ENCODE measurements at places on chromosomes 13 and 19.

- DNase-seq, result no peak
These were observed 17.7 kb upstream of the WASF3 start for GRCh38 chr13:26539738-26540292.

DNA sequence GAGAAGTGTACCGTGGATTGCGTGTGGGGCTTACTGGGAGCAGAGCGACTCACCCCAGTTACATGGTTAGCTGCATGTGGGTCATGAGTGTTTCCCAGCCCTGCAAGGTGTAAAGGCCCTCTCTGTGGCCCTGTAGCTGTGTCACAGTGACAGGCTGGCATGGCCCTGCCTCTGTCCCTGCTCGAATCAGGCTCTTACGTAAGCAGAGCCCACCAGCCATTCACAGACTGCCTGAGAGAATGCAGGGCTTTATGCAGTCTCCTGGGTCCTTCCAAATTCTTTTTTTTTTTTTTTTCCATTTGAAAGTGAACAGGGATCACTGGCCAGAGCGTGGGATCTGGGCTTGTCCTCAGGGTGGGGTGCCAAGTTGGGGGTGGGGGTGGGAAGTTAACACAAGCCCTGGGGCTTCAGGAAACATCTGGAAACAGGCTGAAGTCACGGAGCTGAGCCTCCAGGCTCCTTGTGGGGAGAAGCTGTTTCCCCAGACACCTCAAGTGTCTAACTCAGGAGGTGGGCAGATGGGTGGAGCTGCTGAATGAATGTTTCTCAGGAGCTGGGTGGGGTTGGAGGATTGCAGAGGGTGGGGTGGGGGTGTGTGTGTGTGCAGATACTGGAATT, 13.4 kb downstream of the TECR start:
- DNase-seq, result no peak

GRCh38 chr13:59710996-59711701, 452.6 kb downstream of the DIAPH3 start:
- DNase-seq, result no peak

GRCh38 chr19:18665771-18666202, 17.7 kb upstream of the CRTC1 start:
- DNase-seq, result no peak

- DNase-seq, result no peak
These were observed 1.4 kb upstream of the CLDND2 start for GRCh38 chr19:51370230-51370629.

DNA sequence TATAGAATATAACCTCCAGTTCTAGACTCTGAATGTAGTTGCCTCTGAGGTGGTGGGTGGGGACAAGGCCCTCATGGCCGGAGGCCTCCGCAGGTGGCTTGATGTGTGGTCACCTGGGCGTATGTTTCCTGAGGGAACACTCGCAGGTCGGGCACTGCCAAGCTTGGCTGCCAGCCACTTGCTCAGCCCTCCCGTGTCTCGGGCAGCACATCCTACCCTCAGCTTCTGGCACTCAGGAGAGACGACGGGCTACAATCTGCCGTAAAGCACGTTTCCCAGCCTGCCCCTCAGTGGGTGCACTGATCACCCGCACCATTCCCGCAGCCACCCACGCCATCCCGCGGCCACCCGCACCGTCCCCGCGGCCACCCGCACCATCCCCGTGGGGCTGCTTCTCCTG, 15.2 kb downstream of the THOP1 start:
- DNase-seq, result no peak

DNA sequence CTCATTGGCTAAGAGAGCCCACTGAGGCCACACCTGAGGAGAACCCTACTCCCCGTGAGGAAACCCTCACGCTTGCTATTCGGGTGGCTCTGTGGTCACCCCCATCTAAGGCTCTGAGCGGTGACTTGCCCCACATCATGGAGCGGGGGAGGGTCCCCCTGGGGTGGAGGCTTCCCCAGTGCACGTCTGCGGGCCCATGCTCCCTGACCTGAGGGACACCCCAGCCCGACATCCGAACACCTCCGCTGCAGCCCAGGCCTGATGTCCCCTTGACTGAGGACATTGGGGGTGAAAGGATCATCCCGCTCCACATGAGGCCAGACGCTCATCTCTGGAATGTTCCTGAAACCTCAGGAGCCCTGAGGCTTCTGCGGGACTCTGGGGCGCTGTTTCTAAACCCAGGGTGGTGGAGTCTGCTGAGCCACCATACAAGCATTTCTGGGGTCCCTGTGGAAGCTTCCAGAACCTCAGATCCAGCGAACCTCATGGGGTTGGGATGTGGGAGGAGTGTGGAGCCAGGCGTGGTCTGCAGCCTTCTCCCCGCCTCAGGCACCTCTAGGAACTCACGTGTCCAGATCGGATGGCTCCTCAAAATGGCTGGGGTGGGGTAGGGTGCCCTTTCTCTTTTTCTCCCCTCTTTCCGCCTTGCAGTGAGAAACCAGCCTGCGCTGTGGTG, 19.9 kb downstream of the TMED1 start:
- no peak for DNase-seq

GRCh38 chr13:113005076-113005865, 36.3 kb downstream of the MCF2L start:
- DNase-seq, result no peak

DNA sequence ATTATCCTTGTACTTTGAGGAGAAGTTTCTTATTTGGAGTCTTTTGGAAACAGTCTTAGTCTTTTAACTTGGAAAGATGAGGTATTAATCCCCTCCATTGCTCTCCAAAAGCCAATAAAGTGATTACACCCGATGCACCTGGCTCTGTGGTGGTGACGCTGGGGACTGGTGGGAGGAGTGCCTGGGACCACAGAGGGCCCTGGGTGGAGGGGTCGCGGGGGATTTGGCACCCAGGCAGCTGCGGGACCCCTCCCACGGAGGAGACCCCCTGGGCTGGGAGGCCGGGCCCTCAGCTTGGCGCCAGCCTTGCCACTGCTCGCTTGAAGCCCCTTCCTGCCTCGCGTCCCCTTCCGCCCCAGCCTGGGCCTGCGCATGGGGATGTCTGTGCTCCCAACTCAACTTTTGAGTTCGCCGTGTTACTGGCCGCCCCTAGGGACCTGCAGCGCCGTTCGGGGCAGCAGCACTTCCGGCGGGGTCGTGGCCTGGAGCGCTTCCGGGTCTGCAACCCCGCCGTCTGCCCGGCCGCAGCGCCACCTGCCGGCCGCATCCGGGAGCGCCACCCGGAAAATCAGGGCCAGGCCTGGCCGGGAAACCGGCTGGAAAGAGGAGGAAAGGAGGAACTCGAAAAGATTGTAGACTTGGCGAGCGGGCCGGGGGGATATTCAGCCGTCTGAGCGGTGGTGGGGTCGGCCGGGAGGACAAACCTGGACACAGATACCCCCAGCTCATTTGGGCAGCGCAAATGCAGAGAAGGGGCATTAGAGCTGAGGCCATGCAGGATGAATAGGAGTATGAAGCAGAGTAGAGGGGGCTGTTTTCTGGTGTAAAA, 8.4 kb downstream of the PEAK3 start:
- peak; percentile 73 for DNase-seq

- no peak for DNase-seq
These were observed 119.6 kb downstream of the RFC3 start for GRCh38 chr13:33937373-33938098.
